Cardiac fibroblast (primary cell): ENCODE measurements at places on chromosomes 5 and 9.

- no peak for DNase-seq
Observed at GRCh38 chr5:145393426-145393825, 441.7 kb downstream of the PRELID2 start.

DNA sequence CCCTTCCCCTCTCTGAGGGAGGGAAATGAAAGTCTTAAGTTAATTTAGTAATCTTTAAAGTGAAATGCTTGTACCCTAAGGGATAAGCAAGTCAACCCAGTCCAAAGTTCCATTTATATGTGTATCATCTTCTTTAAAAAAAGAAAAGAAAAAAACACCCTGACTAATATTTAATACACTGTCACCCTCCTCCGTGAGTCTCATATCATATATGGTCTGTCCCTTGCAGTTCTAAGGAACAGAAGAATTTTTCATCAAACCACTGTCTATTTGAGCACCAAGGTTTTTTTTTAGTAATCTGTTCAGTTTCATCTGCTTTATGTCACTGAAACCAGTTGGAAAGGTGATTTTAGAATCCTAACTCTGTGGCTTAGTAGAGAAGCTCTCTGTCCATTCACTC is 15.2 kb downstream of the TNIP1 start:
- DNase-seq = no peak

- no peak for DNase-seq
Observed at GRCh38 chr9:89658931-89659330, 54.1 kb downstream of the GADD45G start.

DNA sequence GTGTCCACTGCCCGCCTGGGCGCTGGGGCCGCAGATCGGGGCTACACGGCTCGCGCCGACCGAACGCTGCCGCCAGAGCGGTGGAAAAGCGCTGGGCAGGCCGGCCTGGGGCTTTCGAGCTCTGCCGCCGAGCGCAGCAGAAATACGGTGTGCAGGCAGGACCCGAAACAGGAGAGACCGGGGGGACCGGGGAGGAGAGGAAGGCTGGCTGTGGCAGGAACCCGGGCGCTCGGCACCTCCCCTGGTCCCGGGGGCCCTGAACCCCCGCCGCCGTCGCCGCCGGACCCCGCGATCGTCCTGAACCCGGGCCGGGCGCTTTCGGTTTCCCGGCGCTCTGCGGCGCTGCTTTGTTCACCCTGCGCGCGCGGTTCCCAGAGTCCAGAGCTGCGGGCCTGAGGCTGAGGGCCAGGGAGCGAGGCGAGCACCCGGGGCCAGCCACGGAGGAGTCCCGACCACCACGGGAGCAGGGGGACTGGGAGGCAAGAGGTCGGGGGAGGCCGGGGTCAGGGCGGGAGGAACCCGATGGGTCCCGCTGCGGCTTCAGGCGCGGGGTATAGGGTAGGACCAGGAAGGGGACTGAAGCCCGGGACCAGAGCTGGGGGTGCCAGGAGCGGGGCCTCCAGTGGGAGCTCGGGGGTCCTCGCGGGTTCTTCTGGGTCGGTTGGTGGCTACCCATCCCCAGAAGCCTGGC is 12.0 kb downstream of the IRX2 start:
- DNase-seq = peak; percentile 44

- no peak for DNase-seq
Observed at GRCh38 chr5:135190416-135191083, 156.5 kb upstream of the PITX1 start.

DNA sequence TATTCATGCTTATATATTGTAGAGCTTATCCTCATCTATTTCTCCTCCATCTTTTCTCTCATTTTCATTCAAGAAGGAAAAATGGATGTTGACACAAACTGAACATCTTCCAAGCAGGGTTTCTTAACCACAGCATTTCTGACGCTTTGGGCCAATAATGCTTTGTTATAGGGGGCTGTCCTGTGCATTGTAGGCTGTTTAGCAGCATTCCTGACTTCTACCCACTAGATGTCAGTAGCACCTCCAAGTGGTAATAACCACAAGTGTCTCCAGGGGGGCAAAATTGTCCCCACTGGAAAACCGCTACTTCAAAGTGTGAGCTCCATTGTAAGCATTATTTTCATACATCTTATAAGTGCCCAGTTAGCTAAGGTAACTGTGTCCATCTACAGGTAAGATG is 2.6 kb upstream of the TXNDC8 start:
- DNase-seq = peak; percentile 45

GRCh38 chr5:5953584-5954274 is 424.6 kb downstream of the MED10 start:
- no peak for DNase-seq

DNA sequence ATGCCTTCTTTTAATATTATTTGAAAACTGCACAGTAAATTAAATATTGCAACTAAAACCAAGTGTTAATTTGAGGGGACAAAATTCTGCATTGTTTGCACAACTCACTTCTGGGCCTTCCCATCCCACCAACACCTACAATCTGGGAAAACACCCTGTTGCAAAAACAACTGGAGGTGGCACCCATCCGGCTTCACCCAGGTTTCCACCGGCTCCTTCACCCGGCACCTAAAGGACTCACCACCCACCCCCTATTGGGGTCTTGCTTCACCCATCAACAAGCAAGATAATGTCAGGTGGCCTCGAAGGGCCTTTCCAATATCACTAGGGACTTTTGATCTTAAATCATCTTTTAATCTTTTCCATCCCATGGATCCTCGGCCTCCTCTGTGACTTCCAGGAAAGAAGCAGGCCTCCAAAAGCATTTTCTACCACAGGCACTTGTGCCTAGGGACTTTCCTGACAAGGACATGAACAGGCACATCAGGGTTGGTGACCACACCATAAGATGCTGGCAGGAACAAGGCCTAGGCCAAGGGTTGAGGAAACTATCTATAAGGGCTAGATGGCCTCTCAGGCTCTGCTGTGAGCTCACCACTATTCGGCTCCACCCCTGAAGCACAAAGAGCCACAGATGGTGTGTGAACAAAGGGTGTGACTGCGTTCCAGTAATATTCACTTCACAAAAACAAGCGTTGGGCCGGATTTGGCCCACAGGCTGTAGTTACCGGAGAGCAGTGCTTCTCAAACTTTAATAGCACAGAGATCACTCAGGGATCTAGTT is 205.1 kb downstream of the AUH start:
- DNase-seq = no peak

GRCh38 chr5:10631316-10631996 is 67.6 kb downstream of the ANKRD33B start:
- DNase-seq = no peak

DNA sequence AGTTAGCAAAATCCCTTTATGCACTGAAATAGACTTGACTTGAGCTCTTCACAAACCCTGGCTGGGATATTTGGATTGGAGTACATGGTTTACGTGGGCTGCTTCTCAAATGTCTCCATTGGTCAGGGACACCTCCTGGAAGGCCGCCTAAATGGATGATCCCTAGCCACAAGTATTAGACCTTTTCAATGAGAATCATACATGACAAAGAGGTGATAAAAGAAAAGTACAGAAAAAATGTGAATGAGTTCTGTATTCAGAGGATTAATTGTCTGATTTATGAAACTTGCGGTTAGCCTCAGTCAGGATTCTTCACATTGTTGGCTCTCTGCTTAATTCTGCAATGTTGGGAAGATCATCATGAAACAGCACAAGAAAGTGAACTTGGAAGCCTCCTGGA is 752.8 kb upstream of the ADAMTS16 start:
- no peak for DNase-seq

DNA sequence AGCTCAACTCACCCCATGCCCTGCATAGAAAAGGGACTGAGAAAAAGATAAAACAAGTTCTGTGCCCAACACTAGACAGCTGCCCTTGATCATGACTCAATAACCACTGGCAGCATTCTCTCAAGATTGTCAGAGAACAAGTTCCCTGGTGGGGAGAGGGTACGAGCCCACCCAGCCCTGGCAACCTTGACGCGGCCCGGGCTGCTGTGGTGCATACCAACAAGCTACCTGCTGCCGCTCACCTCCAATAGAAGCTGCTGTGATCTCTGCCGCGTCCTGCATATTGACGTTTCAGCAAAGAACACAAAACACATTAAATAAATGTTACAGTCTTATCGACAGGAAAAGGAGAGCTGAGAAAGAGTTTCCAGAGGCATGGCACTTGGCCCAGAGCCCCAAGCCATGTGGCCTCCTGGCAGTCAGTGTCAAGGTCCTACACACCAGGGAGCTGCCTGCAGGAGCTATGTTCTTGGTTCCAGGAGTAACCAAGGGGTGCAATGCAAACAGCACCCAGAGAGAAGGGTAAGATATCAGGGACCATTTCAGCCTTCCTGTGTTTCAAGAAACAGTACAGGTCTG is 28.3 kb downstream of the WHRN start:
- no peak for DNase-seq

GRCh38 chr5:98839469-98840383 is 66.3 kb downstream of the RGMB start:
- peak; percentile 34 for DNase-seq

GRCh38 chr9:128073253-128073886 is 5.3 kb downstream of the SLC25A25 start:
- no peak for DNase-seq

- no peak for DNase-seq
Observed at GRCh38 chr9:758146-758545, 83.4 kb upstream of the DMRT1 start.

DNA sequence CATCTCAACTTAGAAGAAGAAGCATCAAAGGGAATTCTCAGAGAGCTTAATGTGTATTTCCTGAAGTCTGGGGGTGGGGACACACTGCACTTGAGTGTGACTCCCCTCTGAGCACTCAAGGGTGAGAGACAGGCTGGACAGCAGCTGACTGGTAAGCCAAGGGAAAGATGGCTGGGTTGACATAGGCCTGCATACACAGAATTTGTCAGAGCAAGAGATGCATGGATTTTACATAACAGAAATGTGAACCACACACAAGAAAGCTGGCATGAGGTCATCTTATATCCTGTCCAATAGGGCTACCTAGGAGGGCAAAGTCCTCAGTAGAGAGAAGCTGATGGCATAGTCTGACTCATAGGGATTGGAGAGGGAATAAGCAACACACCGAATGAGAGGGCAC is 114.3 kb upstream of the EPB41L4A start:
- no peak for DNase-seq

GRCh38 chr5:65803699-65804391 is 81.8 kb downstream of the NLN start:
- DNase-seq = no peak

DNA sequence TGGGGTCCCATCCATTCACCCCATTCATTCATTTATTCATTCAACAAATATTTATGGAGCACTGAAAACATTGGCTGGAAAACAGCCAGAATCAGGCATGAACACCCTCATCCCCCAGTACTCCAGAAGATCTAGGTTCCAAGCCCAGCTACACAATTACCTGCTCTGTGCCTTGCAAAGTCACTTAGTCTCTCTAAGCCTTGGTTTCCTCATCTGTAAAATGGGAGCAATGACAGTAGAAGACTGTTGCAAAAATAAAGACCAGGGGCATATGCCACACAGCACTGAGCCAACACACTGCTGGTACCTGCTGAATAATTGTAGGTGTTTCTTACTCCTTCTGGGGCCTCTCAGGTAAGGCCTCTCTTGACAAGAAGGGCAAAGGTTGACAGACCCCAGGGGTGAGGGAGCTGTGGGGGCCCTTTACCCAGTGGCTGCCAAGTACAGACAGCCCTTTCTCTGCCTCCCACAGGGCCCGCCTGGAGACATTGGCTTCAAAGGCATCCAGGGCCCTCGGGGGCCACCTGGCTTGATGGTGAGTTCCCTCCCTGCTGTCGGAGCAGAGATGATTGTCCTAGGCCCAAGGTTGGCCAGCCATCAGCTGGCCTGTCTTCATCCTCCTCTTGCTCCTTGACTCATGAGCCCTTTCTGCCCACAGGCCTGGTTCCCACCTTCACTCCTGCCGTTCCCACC is 22.6 kb upstream of the ORM1 start:
- no peak for DNase-seq

DNA sequence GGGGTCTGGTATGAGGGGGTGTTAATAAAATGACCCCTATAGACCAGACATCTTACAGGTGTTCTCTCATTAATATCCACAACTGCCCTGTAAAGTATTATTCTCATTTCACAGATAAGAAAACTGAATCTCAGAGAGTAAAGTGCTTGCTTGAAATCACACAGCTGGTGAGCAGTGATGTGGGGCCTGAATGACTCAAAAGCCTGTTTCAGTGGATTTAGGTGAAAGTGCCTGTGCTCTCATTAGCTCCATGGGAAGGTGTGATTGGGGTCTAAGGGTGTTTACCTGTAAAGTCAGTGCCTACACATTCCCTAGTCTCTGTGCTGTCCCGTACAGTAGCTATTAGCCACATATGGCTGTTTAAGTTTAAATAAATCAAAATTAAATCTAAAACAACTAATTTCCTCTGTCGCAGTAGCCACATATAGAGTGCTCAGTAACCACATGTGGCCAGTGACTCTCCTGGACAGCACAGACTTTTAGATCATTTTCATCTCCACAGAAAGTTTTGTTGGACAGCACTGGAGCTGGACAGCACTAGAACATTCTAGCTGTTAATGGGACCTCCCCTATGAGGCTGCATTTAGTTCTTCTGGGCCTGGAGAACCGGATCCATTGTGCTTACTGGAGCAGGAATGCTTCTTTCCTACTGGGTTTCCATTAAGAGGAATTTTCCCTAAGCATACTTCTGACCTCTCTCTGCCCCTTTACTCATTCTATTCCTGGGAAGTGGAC is 52.5 kb upstream of the SEMA6A start:
- DNase-seq = no peak

DNA sequence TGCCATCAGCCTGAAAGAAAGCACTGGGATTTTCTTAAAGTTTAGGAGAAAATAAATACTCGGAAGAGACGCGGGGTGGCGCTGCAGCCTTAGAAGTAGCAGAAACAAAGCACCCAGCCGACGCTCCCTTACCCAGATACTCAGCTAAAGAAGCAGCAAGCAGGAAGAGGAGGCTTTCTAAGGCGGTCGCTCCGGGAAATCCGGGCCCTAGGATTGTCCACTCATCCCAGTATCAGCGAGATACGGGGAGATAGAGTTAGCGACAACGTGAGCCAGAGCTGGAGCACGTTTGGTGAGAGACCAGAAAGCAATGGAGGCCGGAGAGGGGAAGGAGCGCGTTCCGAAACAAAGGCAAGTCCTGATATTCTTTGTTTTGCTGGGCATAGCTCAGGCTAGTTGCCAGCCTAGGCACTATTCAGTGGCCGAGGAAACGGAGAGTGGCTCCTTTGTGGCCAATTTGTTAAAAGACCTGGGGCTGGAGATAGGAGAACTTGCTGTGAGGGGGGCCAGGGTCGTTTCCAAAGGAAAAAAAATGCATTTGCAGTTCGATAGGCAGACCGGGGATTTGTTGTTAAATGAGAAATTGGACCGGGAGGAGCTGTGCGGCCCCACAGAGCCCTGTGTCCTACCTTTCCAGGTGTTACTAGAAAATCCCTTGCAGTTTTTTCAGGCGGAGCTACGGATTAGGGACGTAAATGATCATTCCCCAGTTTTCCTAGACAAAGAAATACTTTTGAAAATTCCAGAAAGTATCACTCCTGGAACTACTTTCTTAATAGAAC is at the start of gene PCDHB2:
TSS of gene PCDHB2 (plus strand) at position 135 of the 782 bp plus-strand sequence. CDS start at position 311, 176 bp downstream.
- peak; percentile 14 for DNase-seq

DNA sequence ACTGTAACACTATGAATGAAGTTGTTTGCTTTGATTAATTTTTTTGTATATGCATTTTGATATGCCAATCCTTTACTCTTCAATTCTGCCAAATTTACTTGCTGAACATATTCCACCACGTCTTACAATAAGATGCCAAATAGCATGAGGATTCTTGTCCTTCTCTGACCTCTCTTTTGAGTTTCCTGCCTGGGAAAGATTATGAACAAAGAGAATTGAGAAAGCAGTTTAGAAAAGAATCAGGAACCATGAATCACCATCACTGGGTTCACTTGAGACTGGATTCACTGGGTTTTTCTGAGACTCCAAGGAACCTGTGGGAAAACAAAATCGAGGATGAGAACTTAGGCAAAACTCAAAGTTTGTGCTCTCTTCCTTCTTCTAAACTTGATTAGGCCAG is 256.5 kb downstream of the CETN3 start:
- peak; percentile 38 for DNase-seq

- DNase-seq = no peak
Observed at GRCh38 chr5:85741972-85742371, 875.8 kb upstream of the COX7C start.
